ENCODE measurements at places on chromosomes 4 and X.

- no peak for DNase-seq
Observed at GRCh38 chr4:79650217-79650616, 242.2 kb upstream of the GK2 start.

- no peak for DNase-seq
Observed at GRCh38 chr4:88419874-88420273, 37.0 kb upstream of the HERC5 start.

DNA sequence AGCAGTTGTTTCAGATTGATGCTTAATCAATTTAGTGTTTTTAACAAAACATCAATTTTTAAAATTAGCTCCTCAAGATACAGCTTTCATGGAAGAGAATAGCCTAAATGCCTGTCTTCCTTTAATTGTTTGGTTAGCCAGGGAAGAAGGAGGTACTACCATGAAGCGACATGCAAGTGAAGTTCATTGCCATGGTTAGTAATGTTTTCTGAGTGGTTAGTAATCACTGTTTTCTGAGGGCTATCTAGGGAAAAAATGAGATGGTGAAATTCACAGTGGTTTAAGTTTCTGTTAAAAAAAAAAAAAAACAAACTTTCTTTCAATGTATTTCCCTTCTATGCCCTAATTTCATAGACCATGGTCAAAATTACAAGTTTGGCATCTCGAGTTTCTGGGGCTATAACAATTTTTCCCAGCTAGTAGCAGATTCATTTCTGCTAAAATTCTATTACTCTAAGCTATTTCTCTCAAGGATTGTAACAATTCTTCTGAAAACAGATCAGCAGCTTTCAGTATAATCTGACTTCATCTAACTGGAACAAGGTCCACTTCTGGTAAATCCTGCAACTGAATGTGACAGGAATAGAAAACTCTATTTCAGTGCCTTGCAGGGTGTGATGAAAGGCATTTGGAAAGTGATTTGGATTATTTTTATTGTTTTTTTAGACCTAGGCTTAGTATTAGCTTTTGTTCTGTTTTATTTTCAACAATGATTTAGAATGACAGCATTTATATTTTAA is 157.0 kb downstream of the PCDH18 start:
- no peak for DNase-seq

- no peak for DNase-seq
Observed at GRCh38 chrX:129661369-129661768, 6.6 kb upstream of the APLN start.

DNA sequence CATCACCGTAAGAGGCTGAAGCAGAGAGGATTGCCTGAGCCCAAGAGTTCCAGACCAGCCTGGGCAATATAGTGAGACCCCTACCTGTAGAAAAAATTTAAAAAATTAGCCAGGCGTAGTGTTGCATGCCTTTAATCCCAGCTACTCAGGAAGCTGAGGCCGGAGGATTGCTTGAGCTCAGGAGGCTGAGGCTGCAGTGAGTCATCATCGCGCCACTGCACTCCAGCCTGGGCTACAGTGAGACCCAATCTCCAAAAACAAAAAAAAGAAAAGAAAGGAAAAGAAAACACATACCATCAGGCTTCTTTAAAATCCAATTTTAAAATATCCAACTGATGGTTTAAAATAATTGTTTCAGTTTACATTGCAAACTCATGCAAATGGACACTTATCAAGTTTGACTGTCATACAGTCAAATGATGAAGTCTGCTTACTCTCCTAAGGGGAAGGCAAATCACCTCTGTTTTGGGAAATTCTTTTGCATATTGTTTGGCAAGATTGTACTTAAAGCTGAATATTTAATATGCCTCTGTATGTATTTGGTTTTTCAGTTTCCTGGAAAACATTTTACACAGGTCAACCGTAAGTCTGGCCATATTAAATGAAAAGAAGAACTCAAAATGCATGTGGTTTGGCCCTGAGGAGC is 23.7 kb upstream of the TENM3 start:
- DNase-seq = no peak

DNA sequence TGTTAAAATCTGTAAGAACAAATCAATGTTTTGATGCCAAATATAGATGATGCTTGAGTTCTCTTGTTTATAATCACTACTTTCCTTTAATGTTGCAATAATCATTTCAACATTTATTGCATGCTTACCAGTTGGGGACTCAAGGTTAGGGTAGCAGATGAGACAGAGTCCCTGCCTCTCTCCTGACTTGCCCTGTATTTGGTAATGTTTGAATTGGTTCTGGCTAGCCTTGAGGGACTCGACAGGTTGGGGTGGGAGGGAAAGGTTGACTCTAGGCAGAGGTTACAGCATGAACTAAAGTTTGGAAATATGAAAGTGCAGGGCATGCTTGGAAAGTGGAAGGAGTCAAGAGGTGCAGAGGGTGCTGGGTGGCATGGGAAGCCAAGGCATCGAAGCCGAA is 2.0 kb downstream of the SEC24B start:
- DNase-seq = no peak

GRCh38 chr4:139844459-139845036 is 178.9 kb downstream of the MGST2 start:
- no peak for DNase-seq

- DNase-seq = no peak
Observed at GRCh38 chrX:9271789-9272525, 192.9 kb upstream of the TBL1X start.

DNA sequence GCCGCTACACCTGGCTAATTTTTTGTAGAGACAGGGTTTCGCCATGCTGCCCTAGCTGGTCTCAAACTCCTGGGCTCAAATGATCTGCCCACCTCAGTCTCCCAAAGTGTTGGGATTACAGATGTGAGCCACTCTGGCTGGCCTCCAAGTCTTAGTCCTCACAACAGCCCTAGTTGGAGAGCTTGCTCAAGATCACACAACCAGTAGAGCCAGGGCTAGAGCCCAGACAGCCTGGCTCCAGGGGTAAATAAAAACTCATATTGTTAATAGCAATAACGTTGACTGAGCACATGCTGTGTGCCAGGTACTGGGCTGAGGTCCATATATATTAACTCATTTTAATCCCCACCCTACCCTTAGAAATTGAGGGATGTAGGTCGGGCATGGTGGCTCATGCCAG is 7.3 kb upstream of the JAKMIP1 start:
- DNase-seq = no peak

DNA sequence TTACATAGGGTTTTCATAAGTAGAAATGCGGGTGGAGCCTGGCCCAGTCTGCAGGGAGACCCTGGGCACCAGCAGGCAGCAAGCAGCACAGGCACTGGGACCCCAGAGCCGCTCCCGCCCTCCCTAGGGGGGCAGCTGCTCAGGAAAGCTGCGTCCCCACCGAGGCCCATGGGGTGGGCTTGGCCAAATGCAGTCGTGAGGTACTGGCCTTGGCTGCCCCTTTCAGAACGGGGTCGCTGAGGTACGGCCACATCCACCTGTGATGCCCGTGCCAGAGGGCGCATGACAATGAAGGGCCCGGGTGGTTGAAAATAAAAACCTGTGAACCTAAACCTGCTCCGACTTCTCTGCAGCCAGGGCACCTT is 16.7 kb downstream of the TMEM175 start:
- no peak for DNase-seq

- DNase-seq = no peak
Observed at GRCh38 chr4:16384576-16384975, 158.3 kb upstream of the TAPT1 start.

DNA sequence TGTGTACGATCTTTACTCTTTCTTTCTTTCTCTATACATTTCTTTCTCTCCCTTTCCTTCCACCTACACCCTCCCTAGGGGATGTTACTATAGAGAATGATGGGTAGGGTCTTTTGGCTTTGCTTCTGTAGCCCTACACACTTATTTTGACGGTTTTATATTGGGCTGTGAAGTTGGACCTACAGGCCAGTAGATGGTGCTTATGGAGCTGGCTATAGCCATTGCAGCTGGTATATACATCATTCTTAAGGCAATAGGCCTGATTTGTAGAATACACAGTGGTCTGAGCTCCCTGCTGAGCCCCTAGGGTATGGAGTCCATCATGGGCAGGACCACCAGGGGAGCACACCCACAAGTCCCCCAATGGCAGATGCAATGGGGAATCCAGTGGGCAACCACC is 1869.7 kb downstream of the STIM2 start:
- no peak for DNase-seq

GRCh38 chrX:129876771-129877305 is 29.1 kb upstream of the UTP14A start:
- DNase-seq = peak; percentile 2

DNA sequence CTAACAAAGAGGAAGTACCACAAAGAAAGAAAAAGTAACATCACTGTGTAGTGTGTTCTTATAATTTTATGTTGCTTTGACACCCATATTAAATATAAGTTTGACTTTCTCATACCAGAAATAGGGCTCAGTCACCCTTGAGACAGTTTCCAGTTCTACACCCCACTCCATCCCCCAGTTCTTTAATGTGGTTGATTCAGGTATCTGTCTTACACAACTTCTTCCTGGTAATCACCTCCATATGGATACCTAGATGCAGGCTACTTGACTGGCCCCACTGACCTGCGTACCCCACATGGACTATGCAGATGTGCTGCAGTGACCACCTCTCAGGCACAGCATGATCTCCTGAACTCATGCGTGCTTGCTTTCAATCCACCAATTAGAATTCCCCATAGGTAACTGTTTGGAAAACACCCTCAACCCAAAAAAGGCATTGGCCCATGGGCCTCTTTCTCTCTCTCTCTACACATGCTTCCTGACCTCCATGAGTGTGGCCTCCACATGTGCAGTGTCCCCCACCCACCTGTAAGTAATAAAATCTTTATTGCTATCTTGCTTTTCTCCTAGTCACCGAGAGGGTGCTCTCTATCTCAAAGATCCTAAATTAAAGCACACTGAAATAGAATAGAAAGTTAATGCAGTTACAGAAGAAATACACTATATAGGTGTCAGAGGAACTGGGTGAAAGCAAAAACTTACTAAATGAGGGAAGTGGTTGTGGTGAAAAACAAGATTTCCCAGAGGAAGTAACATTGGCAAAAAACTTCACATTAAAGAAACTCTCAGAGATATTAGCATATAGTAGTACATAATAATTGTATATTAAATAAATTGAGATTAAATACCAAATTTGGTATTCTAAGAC is 98.4 kb downstream of the ZAR1 start:
- DNase-seq = no peak

GRCh38 chrX:12118134-12118533 is 20.1 kb upstream of the FRMPD4 start:
- no peak for DNase-seq

GRCh38 chrX:18897611-18898010 is 86.3 kb downstream of the PHKA2 start:
- no peak for DNase-seq

DNA sequence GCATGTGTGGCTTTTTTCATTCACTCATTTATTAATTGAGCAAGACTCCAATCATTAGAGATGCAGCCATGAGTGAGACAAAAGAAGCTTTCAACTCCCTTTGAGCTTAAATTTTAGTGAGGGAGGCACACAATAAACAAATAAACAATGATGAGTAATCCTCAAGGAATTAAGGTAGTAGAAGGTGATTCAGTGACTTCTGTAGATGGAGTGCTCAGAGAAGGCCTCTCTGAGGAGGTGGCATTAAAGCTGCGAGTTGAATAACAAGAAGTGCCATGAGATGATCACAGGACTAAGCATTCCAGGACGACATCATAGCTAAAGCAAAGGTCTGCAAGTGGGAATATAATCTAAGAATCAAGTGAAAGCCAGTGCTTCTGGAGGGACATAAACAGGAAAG is 77.6 kb downstream of the NWD2 start:
- no peak for DNase-seq

- no peak for DNase-seq
Observed at GRCh38 chrX:152619897-152620296, 17.8 kb upstream of the GABRQ start.

GRCh38 chrX:97398030-97398551 is 514.4 kb downstream of the RPA4 start:
- no peak for DNase-seq

- peak; percentile 63 for DNase-seq
Observed at GRCh38 chrX:39331082-39331704, 529.9 kb downstream of the MID1IP1 start.

GRCh38 chr4:95118497-95118896 is 360.7 kb downstream of the BMPR1B start:
- no peak for DNase-seq

- peak; percentile 21 for DNase-seq
Observed at GRCh38 chrX:38654302-38654701, 93.0 kb downstream of the TSPAN7 start.

DNA sequence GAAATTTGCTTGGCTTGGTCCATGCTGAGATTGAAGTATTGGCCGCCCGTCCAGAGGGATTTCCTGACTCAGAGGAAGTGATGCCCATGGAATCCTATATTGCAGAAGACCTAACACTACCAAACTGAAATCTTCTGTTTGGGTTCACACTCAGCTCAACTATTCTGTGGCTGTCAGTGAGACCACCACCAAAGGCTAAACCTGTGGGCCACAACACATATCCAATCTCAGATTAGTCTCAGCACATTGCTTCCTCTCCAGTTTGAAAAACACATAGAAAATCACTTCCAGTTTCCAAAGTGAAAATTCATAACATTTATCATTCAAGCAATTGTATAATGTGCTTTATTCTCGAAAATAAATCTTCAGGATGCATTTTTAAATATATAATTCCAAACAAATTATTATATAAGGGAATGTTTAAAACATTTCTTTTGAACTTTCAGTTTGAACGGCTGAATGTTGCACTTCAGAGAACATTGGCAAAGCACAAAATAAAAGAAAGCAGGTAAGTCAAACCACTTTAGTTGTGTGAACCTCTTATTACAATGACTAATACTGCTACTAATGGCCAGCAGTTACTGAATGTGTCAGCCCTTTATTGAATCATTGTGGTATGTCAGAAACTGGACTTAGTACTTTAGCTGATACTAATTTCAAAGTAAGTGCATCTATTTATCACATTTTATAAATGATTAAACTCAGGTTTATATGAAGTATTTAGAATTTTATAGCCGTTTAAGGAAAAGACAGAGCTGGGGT is 37.0 kb downstream of the GUCY1A1 start:
- no peak for DNase-seq

DNA sequence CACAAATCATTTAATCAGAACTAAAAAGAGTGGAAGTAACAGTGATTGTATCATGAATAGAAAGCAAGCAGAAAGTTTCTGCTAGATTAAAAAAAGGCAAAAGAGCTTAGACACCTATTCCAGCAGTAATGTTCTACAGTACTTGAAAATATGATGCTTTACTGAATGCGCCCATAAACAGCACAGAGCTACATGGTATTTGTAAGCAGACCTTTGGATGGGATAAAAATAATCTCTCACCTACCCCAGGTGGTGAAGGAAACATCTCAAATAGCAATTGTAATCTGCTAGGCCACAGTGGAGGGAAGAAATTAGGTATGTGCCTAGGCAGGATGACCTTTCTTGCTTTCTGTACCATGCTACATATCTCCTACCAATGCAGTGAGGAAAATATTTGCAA is 280.9 kb upstream of the PRKX start:
- DNase-seq = no peak

- no peak for DNase-seq
Observed at GRCh38 chr4:188111955-188112354, 2.6 kb upstream of the TRIML2 start.

Data from NB4 (cell line).